ENCODE measurements at places on chromosomes 7 and 10. TPM values are rescaled to one million over a fixed set of nuclear protein-coding genes. Genes with fewer than 3 reads are reported as not detected.

NUTM2A gene
- 1.5 TPM for polyA plus RNA-seq

CTTNBP2 gene
- polyA plus RNA-seq, result 3.2 TPM

VIPR2 gene
- polyA plus RNA-seq, result 0.81 TPM

IL2RA gene
- 1.3 TPM for polyA plus RNA-seq

POMZP3 gene
- polyA plus RNA-seq, result 57.2 TPM

SEMA3D gene
- 0.22 TPM for polyA plus RNA-seq

ZPBP gene
- polyA plus RNA-seq, result not detected

PRSS2 gene
- polyA plus RNA-seq, result not detected

ZNF804B gene
- not detected for polyA plus RNA-seq

ACTL6B gene
- 101 TPM for polyA plus RNA-seq

UCMA gene
- not detected for polyA plus RNA-seq

MLXIPL gene
- polyA plus RNA-seq, result 4.0 TPM
